Fibroblast of villous mesenchyme (primary cell): ENCODE measurements at places on chromosomes 12 and 14. TPM values are rescaled to one million over a fixed set of nuclear protein-coding genes. Genes with fewer than 3 reads are reported as not detected.
A peak's percentile ranks its signal among the peaks of the same experiment; 100 is the strongest.

DNA sequence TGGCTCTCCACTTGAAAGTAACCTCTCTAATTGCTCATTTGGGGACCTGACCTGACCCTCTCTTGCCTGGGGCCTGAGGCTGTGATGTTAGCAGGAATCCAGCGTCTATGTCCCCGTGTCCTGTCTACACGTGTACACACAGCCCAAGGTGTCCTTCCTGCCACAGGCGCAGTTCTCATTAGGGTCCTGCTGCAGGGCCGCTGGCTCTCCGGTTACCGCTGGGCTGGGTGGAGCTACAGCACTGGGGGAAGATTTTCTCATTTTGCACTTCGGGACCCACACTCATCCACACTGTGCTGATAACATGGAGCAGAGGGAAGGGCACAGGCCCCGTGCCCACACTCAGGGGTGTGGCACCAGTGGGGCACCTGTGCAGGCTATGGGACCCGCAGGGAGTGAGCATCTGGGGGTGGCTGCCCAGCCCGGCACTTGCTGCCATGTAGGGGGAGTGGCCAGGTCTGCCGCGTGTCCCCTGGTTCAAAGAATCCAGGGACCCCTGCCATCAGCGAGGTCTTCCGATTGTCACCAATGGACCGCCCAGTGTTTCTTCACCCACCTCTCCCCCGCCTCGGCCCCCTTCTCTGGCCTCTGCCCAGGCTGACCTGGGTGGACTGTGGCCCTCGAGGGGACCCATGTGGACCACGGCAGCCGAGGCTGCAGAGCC, 98.7 kb upstream of the SFSWAP start:
- DNase-seq, result no peak

GRCh38 chr12:25438638-25439037, 114.4 kb downstream of the LMNTD1 start:
- peak; percentile 14 for DNase-seq

CLEC2B gene
- 40.6 and 47.9 TPM in 2 replicates for total RNA-seq

DNA sequence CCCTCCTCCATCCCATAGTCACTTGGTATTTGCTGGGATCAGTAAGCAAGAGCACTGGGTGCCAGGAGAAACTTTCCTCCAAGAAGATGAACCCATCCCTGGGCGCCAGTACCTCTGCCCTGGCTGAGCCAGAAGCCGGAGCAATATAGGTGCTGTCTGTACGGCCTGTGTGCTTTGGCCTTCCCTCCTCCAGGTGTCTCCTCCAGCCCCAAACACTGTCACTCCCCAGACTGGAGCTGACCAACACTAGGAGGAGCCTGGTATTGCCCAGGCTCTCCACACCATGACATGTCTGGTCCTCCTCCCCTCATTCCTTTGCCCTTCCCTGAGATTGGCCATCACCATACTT, 4.9 kb downstream of the GSTZ1 start:
- no peak for DNase-seq
